ENCODE measurements at places on chromosomes 5 and 9. TPM values are rescaled to one million over a fixed set of nuclear protein-coding genes. Genes with fewer than 3 reads are reported as not detected.

Gene SHOC1
- total RNA-seq: 0.15 TPM

- DNase-seq: no peak
- H3K4me1 ChIP-seq: peaks cover 12% of the 10 kb centered on the region
- no peak overlapping the region for H3K4me3 ChIP-seq
Observed at GRCh38 chr9:3976865-3977613, 322.8 kb downstream of the GLIS3 start.

DNA sequence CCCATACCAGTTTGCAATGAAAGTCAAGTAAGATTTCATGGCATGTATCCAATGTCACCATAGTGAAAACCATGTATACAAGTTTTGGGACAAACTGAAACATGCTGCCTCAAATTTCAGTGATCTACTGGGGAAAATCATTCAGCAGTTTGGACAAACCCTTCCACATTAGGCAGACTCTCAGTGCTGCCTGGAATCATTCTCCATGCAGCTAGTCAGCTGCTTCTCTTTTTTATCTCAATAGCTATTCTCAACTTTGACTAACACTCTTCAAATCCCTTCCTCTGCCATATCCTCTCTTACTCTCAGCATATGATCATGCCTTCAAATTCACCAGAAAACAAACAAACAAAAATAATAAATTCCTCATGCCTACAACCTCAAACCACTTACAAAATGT lies 323.3 kb downstream of the MAN2A1 start:
- no peaks in the 10 kb centered on the region for H3K27me3 ChIP-seq
- H3K36me3 ChIP-seq: no peaks in the 10 kb centered on the region
- H3K4me1 ChIP-seq: no peaks in the 10 kb centered on the region
- no peak overlapping the region for H3K4me3 ChIP-seq
- no peak overlapping the region for H3K27ac ChIP-seq

DNA sequence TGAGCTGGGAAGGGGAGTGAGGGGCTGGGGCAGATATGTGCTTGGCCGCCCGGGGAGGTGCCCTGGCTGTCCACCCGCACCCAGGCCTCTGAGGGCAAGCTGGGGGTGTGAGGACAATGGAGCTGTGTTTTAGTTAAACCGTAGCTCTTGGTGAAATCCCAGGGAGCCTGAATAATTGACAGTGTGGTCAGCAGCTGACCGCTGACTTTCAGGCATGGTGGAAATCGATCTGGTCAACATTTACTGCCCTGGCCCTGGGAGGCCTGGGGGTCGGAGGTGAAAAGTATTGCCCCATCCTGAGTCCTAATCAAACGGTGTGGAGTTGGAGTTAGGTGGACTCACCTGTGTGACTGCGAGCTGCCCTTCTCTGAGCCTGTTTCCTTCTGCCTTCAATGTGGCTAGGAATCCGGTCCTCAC lies 31.2 kb upstream of the CRB2 start:
- no peak overlapping the region for H3K4me3 ChIP-seq
- no peak for DNase-seq
- H3K27ac ChIP-seq: no peak overlapping the region
- H3K4me1 ChIP-seq: peaks cover 38% of the 10 kb centered on the region
- no peaks in the 10 kb centered on the region for H3K27me3 ChIP-seq

Gene OBP2B
- total RNA-seq: not detected

DNA sequence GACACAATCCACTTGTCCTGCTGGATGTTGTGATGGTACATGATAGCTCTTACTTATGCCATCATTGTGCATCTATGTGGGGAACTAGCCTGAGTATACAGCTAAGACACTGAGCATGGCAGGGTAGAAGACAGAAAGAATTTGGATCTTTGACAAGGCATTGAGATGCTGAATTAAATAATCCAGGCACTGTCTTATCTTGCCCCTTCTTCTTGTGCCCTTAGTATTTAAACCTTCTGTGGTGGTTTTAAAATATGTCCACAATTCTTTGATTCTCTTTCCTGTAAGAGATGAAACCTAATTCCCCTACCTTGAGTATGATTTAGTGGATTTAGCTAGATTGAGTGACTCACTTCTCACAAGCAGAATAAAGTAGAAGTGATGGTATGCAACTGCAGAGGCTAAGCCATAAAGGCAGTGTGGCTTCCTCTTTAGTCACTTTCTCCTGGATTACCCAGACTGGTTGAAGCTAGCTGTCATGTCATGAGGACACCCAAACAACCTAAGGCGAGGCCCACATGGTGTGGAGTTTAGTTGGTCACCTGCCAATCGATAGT lies 174.0 kb upstream of the NREP start:
- DNase-seq: no peak
- H3K27me3 ChIP-seq: no peaks in the 10 kb centered on the region
- no peak overlapping the region for H3K4me3 ChIP-seq
- peaks cover 7% of the 10 kb centered on the region for H3K4me1 ChIP-seq
- no peaks in the 10 kb centered on the region for H3K36me3 ChIP-seq

Gene N4BP3
- 7.9 TPM for total RNA-seq

GRCh38 chr9:16718952-16719351 lies 151.5 kb downstream of the BNC2 start:
- H3K4me1 ChIP-seq: no peaks in the 10 kb centered on the region
- H3K27me3 ChIP-seq: no peaks in the 10 kb centered on the region
- DNase-seq: no peak
- no peak overlapping the region for H3K27ac ChIP-seq

- no peaks in the 10 kb centered on the region for H3K27me3 ChIP-seq
- no peaks in the 10 kb centered on the region for H3K36me3 ChIP-seq
- no peak overlapping the region for H3K27ac ChIP-seq
Observed at GRCh38 chr5:167608390-167609272, 682.8 kb upstream of the WWC1 start.

All from lower lobe of right lung (tissue), 2 donors.